ENCODE measurements at places on chromosomes 2 and 18.

DNA sequence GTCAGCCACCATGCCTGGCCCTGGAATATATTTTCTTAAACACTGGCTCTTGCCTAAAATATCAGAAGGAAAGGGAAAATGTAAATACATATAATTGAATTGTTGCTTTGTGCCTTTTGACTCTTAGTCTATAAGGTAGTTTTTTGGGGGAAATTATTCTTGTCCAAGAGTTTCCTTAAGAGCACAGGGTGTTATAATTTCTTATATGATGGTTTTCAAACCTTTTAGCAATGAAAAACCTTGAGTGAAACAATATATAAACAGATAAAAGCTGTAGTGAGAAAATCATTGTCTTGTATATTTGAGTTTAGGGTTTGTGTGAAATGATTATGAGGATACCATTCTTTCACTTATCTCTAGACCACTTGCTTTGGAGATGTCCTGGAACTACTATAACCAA is 40.2 kb downstream of the DDX1 start:
- DNase-seq, result no peak

DNA sequence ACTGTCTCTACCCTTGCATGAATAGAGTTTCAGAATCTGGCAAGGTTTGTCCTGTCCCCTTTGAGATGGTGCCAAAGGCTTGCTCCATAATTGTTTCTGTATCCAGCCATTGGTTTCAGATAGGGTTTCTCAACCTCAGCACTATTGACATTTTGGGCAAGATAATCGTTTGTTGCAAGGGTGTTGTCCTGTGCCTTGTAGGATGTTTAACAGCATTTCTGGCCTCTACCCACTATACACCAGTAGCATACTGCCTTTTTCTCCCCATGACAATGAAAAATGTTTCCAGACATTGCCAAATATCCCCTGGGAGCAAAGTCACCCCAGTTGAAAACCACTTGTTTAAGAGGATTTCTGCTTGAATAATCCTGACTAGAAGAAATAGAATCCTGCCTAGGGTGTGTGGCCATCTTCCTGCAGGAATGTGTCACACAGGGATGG is 126.8 kb downstream of the CDC42EP3 start:
- no peak for DNase-seq

GRCh38 chr2:38146907-38147307 is 71.0 kb upstream of the CYP1B1 start:
- peak; percentile 85 for DNase-seq

DNA sequence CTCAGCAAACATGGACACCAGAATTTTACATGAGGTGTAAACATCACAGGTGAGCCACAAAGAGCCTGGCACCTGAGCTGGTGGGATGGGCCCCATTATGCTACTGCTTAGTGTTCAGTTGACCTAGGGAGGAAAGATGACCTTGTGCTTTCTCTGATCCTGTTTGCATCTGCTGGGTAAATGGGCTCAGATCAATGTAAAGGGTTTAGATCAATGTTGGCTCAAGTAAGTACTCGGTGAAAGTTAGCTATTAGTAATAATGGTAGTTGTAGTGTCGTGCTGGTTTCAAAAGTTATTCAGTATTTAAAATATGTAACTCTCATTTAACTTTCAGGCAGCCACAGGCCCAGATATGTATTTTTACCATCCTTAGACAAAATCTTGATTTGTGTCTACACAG is 19.8 kb downstream of the ABHD3 start:
- no peak for DNase-seq

DNA sequence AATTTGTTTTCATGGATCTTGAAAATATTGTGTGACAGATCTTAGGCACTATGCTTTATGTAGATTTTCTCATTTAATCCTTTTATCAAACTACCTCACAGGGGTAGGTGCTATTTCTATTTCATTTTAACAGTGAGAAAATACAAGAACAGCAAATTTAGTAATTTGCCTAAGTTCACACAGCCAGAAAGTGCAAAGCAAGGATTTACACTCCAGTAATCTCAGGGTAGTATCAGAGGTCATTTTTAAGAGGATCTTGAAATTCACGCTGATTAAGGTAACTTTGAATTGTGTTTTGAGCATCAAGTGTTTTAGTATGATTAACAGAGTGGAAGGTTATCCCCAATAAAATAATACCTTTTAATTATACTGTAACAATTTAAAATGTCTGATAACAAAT is 10.1 kb upstream of the KCNJ3 start:
- no peak for DNase-seq

GRCh38 chr2:8790739-8791162 is 46.7 kb downstream of the KIDINS220 start:
- DNase-seq, result no peak

DNA sequence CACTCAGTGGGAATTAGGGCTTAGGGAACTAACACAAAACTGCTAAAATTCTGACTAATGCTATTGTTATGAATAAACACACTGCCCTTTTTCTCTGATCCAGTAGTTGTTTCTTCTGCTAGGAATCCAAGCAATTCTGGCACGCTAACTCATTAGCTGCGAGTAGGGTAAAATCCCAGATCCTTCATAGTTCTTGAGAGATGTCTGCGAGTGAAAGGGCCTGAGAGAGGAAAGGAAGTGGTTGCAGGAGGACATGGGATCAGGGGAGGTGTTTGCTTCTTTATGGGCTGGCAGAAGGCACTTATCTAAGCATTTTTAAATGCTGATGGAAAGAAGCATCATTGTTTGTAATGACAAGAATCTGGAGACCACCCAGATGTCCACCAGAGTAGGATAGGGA is 9.4 kb downstream of the MAP3K19 start:
- DNase-seq, result no peak

GRCh38 chr2:6657136-6657535 is 208.6 kb downstream of the CMPK2 start:
- DNase-seq, result no peak

- no peak for DNase-seq
Measured at GRCh38 chr2:217452928-217453327, 549.9 kb downstream of the TNS1 start.

DNA sequence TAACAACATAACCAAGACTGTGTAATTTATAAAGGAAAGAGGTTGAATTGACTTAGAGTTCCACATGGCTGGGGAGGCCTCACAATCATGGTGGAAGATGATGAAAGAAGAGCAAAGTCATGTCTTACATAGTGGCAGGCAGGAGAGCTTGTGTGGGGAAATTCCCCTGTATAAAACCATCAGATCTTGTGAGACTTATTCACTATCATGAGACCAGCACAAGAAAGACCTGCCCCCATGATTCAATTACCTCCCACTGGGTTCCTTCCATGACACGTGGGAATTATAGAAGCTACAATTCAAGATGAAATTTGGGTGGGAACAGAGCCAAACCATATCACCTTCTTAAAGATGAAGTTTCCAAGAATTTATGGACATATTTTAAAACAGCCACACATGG is 2.5 kb upstream of the IL36RN start:
- no peak for DNase-seq
